ENCODE measurements at places on chromosomes 2 and 18. TPM values are rescaled to one million over a fixed set of nuclear protein-coding genes. Genes with fewer than 3 reads are reported as not detected.

GRCh38 chr2:98601532-98602132 lies 6.7 kb downstream of the COA5 start:
- peaks cover 35% of the 10 kb centered on the region for H3K36me3 ChIP-seq
- peak; percentile 39 for DNase-seq
- peaks cover 30% of the 10 kb centered on the region for H3K4me1 ChIP-seq
- no peaks in the 10 kb centered on the region for H3K27me3 ChIP-seq
- H3K4me3 ChIP-seq = no peak overlapping the region

- H3K4me1 ChIP-seq = no peaks in the 10 kb centered on the region
- no peak overlapping the region for H3K4me3 ChIP-seq
- no peaks in the 10 kb centered on the region for H3K36me3 ChIP-seq
- H3K27ac ChIP-seq = no peak overlapping the region
Measured at GRCh38 chr2:41475959-41476358, 571.9 kb upstream of the PKDCC start.

DNA sequence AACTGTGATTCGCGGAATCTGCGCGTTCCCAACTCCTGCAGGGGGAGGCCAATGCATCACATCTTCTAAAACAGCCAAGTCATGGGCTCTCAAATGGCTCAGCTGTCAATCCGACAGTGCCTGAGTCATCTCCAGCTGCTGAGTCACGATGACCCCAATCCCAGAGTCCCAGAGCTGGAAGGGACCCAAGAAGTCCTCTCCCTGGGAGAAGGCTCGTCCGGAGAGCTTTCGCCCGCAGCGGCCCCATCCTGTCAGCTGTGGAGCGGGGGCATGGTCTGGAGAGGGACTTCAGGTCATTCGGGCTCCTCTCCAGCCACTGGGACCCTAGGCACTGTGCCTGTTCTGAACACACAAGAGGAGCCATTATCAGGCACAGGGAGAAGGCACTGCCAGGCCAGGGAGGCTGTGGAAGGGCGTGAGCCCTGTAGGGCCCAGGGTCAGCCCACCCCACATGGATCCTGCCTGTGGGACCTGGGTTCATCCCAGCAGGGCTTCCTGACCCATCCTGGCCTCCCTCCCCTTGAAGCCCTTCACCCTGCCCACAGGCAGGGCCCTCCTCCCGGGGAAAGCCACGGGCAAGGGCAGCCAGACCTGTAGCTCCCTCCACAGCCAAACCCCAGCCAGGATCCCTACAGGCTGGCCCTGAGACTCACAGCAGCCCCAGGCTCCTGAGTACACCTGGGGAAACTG lies 47.6 kb upstream of the GPC1 start:
- H3K27me3 ChIP-seq = peaks cover 4% of the 10 kb centered on the region
- no peaks in the 10 kb centered on the region for H3K36me3 ChIP-seq
- H3K4me1 ChIP-seq = peaks cover 9% of the 10 kb centered on the region
- DNase-seq = no peak
- no peak overlapping the region for H3K27ac ChIP-seq
- H3K4me3 ChIP-seq = no peak overlapping the region

DNA sequence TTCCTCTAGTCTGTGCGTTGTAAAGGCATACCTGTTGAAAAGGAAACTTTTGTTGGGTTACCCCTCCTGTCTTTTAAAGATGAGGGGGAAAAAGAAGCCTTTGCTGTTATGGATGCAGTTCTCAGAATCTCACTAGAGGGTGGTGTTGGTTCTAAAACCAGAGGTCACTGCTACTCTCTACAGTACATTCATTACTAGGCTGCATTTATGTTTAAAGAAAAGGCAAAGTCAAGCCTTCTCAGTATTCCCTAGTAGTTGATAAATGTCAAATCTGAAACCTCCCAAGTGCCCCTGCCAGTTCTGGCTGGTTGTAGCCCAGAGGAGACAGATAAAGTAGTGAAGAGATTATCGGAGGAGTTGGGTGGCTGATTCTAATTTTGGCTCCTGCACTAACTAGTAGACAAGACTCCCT lies 1.4 kb upstream of the PLCL1 start:
- DNase-seq = peak; percentile 23
- no peak overlapping the region for H3K4me3 ChIP-seq
- H3K27ac ChIP-seq = no peak overlapping the region

DNA sequence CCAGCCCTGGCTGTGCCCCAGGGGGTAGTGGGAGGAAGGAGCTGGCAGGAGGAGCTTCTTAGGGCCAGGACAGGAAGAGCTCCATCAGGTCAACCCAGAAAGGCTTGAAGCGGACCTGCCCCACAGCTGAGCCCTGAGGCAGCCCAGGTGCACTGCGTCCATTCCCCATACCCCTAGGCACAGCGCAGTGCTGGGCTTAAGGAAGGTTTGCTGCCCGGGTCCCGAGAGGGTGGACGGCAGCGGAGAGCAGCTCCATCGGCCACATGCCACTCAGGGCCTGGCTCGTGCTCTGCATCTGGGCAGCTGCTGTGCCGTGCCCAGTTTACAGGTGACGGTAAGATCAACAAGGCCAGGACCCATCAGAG lies 26.4 kb downstream of the DNMT3A start:
- H3K4me3 ChIP-seq = no peak overlapping the region
- H3K27me3 ChIP-seq = no peaks in the 10 kb centered on the region
- H3K36me3 ChIP-seq = peaks cover 39% of the 10 kb centered on the region
- DNase-seq = no peak

DNA sequence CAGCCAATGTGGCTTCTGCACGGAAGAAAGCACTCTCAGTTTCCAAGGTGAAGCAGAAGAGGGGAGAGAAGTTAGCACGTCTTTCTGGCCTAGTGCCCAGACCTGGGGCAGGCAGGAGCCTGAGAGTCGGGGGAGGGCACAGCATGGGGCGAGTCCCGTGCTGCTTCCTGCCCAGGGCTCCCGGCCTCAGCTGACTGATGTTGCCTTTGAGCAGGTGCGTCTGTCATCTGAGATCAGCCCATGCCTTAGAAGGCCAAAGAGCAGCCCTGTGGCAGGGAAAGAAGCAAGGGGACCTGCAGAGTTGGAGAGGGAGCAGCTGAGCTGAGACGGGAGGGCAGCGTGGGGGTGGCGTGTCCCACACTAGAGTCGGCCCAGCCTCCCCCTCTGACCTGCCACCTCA lies 3.3 kb downstream of the KCNIP3 start:
- no peaks in the 10 kb centered on the region for H3K36me3 ChIP-seq
- no peak for DNase-seq
- H3K4me1 ChIP-seq = peaks cover 1% of the 10 kb centered on the region
- H3K27ac ChIP-seq = no peak overlapping the region
- no peaks in the 10 kb centered on the region for H3K27me3 ChIP-seq
- no peak overlapping the region for H3K4me3 ChIP-seq

DNA sequence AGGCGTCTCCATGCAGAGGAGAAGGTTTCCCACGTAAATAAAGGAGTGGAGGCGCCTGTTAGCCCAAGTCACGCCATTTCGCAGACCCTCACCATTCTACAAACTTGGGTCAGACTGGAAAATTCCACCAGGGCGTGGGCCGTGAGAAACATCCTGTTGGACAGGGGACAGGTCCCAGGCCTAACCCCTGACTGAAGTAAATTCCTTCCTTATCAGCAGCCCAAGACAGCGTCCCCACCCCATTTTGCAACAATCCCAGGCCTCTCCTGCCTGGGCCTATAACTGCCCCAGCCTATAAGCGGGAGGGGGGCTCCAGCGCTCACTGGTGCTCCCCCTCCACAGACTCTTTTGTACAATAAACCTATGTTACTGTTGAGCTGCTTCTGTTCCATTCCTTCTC lies 57.3 kb upstream of the CBLN2 start:
- H3K4me3 ChIP-seq = no peak overlapping the region
- DNase-seq = no peak
- no peaks in the 10 kb centered on the region for H3K4me1 ChIP-seq
- no peaks in the 10 kb centered on the region for H3K27me3 ChIP-seq

DNA sequence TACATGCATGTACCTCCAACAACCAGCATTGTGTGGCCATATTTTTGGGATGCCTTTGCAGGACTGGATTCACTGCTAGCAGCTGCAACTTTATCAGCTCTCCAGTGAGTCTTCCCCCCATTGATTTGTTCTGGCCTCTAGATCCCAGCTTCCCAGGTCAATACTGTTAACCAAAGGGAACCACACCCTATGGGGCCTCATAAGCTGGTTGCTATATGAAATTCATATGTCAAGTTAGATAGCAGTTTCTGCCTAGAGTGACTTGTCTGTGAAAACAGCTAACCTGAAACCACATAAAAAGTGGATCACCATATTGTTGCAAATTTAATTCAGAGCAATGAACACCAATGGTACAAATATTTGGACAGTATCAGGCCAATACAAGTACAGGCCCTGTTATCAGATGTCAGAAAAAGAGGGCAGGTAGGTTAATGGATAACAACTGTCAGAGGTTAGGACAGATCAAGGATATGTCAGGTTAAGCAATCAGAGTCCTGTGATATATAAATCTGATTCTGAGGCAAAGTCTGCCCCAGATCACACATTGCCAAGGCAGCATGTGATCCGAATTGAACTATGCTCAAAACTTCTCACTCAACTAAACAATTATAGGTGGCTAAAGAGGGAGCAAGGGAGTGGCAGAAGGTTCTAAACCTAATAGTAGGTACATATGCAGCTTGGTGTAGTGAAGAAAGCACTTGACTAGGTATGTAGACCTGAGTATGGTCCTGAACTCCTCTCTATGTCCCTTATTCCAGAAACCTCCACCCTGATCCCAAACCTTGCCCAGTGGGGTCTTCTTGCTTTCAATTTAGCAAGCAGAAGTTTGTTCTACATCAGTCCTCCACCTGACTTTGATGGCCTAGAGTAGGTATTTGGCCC lies 310.2 kb upstream of the STON1 start:
- no peak overlapping the region for H3K4me3 ChIP-seq
- peaks cover 8% of the 10 kb centered on the region for H3K4me1 ChIP-seq
- no peak overlapping the region for H3K27ac ChIP-seq
- DNase-seq = no peak
- H3K27me3 ChIP-seq = no peaks in the 10 kb centered on the region

- H3K4me1 ChIP-seq = peaks cover 50% of the 10 kb centered on the region
- H3K27me3 ChIP-seq = no peaks in the 10 kb centered on the region
- H3K4me3 ChIP-seq = peak within 1 kb of the TSS; percentile 76
- peaks cover 44% of the 10 kb centered on the region for H3K36me3 ChIP-seq
- peak within 1 kb of the TSS; percentile 93 for H3K27ac ChIP-seq
- DNase-seq = peak; percentile 95
Measured at GRCh38 chr2:120223034-120223912, at the start of gene TMEM185B. TMEM185B (minus strand) TSS chr2:120223400; CDS start chr2:120222976, 424 bp downstream.

GRCh38 chr2:20536619-20537422 lies 89.9 kb downstream of the RHOB start:
- H3K4me3 ChIP-seq = no peak overlapping the region
- H3K36me3 ChIP-seq = no peaks in the 10 kb centered on the region
- no peaks in the 10 kb centered on the region for H3K27me3 ChIP-seq
- no peak overlapping the region for H3K27ac ChIP-seq

DNA sequence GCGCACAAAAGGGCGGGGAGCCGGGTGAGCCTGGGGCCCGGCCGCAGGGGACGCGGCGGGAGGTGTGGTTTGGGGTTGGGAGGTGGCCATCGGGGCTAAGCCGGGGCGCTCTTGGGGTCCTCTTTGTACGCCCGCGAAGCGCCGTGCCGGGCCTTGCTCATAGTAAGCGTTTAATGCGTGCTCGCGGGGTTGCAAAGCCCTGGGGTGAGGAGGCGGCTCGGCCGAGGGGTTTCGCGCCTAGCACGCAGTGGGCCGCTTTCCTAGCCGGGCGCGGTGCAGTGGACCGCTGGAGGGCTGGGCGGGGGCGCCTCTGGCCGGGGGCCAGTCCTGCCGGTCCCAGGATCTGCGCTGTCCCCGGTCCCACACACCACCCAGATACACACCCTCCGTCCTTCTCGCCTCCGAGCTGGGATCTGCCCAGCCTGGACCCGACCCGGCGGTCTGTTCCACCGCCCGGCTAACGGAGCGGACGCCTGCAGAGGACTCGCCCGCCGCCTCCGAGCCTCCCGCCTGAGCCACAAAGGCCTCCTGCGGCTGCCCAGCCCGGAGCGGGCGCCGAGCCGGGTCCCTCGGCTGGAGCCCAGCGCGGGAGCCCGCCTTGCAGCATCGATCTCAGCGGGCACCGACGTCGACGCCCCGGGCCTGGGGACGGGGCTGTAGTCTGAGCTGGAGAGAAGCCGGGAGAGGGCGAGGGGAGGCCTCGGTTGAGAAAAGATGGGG lies 564 bp downstream of the DPYSL5 start:
- H3K27me3 ChIP-seq = peaks cover 52% of the 10 kb centered on the region
- H3K4me3 ChIP-seq = peak overlapping the region; percentile 44
- H3K27ac ChIP-seq = no peak overlapping the region
- peaks cover 11% of the 10 kb centered on the region for H3K4me1 ChIP-seq

- H3K4me3 ChIP-seq = no peak overlapping the region
- no peaks in the 10 kb centered on the region for H3K36me3 ChIP-seq
- no peaks in the 10 kb centered on the region for H3K27me3 ChIP-seq
- no peak for DNase-seq
- H3K4me1 ChIP-seq = no peaks in the 10 kb centered on the region
Measured at GRCh38 chr2:145591109-145591809, 1071.3 kb upstream of the ZEB2 start.

DNA sequence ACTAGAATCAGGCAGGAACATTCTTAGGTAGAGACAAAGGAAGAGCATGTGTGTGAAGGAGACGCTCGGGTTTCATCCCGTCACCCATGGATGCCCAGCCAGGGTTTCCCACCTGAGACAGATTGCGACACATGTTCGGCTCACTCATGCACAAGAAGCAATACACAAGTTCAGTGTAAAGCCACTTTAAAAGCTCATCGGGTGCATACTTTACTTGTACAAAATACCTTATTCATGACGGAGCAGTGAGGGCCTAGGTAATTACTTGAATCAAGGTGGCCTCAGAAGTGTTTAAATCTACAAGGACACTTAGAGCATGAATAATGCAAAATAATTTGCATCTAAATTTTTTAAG lies 42.0 kb downstream of the ZEB2 start:
- H3K27ac ChIP-seq = no peak overlapping the region
- DNase-seq = no peak
- no peaks in the 10 kb centered on the region for H3K27me3 ChIP-seq
- H3K4me1 ChIP-seq = peaks cover 4% of the 10 kb centered on the region

Gene COBLL1
- total RNA-seq = not detected

Gene COL4A3
- not detected for total RNA-seq

All from activated CD4-positive, alpha-beta T cell treated with anti-CD3 and anti-CD28 coated beads for 36 hours (primary cell).